ENCODE measurements at places on chromosomes 2 and 18.

DNA sequence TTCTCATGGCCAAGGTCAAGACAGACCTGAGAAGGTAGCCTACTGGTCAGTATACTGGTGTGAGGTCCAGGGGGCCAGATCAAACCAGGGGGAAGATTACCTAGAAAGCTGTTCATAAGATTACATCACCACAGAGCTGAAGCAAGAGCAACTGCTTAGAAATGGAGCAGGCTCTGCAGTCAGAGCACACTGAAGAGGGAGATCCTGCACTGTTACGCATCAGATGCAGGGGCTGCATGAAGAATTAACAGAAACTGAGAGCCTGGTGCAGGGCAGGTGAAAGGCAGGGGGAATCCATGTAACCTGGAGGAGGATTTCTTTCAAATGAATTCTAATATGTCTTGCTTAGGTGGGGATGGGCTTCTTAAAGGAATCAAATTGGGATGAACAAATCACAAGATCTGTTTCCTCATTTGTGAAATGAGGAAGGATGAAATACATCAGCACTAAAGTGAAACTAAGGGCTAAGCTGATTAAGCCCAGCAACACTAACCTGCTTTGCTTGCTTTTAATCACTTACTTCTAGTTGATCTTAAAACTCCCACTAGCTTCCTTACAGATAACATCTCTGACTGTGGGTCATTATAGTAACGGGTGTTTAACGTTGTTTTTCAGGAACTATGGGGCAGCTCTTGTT lies 74.3 kb upstream of the ADAM23 start:
- DNase-seq, result no peak

DNA sequence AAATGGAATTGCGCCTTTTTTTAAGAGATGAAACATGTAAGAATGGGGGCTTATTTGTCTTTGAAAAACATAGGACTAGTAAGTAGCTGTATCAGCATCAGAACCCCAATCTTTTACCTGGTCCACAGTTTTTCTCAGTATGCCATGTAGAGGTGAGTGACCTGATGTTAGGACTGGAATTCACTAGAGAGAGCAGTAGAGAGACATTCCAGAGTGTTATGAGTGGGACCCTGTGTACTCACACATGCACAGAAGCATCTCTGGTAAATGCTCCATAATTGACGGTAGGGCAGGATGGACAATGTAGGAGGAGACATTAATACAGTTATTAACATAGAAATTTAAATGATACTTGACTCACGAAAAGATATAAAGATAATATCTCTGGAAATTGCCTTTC lies 1.4 kb upstream of the GALNT13 start:
- no peak for DNase-seq

- DNase-seq, result no peak
Measured at GRCh38 chr2:85950743-85951142, 62.0 kb upstream of the ST3GAL5 start.

GRCh38 chr2:230666446-230666845 lies 46.2 kb upstream of the CAB39 start:
- no peak for DNase-seq

DNA sequence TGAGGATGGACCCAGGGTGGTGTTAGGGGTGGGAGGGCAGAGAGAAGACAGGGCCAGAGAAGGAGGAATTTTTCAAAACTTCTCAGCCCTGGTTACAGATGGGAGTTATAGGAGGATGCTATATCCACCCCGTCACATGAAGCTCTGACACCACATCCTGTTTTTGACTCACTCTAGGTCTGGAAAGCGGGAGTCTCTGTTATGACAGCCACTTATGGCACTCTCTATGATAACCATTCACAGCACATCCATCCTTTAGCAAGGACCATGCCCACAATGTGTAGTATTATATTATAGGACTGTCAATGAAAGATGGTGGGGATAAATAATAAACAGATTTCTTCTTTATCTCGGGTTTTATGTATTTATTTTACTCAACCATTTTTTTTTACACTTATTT lies 461.2 kb downstream of the CDH2 start:
- no peak for DNase-seq

Measured in COLO829 (cell line).